ENCODE measurements at places on chromosomes 1 and 21.

- DNase-seq: no peak
Observed at GRCh38 chr1:23618586-23619083, 59.3 kb upstream of the ID3 start.

DNA sequence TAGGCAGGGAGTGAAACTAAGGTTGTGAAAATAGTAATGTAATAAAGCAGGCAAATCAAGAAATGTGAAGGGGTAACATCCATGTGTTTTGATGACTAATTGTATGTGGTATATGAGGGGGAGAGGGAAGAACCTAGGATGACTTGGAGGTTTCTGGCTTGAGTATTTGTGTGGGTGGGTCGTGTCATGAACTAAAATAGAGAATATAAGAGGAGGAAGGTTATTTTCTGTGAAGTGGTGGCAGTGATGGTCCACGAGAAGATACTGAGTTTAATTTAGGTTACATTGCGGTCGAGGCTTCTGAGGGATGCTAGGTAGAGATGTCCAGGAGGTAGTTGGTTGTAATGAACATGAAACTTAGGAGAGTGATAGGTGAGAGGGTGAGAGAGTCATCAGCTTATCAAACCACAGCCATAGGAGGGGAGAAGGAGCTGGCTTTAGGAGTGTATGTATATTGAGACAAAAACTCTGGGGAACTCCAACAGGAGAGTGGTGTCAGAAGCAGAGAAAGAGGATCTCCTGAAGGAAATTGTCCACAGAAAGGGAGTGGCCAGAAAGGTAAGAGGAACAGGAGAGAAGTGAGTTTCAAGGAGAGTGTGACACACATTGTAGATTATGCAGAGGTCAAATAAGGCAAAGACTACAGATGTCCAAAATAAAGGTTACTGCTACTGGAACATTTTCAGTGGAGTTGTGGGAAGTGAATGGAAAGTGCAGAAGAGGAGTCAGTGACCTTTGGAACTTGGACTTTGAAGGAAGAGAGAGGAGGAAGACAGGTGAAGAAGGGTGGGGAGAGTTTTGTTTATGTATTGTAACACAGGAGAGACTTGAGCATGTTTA, 89.0 kb upstream of the MACF1 start:
- DNase-seq: no peak

GRCh38 chr1:176531921-176532897, 69.2 kb downstream of the PAPPA2 start:
- DNase-seq: no peak

GRCh38 chr1:175889848-175890247, 146.5 kb upstream of the TNR start:
- DNase-seq: no peak

DNA sequence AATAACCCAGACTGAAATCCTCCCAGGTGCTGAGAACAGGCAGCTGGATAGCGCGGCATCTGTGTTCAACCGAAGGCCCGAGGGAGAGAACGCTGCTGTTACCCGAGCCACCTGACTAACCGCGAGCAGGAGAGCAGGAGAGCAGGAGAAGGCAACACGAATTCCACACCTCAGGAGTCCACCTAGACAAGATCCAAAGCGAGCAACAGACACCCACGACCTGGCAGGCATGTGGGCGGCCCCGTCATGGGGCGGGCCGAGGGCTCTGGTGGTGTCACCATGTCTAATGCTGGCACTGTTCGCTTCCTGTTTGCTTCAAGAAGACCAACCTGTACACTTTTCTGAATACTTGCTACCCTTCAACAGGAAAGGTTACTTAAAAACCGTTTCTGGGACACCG, 20.9 kb upstream of the SPATC1L start:
- DNase-seq: no peak

DNA sequence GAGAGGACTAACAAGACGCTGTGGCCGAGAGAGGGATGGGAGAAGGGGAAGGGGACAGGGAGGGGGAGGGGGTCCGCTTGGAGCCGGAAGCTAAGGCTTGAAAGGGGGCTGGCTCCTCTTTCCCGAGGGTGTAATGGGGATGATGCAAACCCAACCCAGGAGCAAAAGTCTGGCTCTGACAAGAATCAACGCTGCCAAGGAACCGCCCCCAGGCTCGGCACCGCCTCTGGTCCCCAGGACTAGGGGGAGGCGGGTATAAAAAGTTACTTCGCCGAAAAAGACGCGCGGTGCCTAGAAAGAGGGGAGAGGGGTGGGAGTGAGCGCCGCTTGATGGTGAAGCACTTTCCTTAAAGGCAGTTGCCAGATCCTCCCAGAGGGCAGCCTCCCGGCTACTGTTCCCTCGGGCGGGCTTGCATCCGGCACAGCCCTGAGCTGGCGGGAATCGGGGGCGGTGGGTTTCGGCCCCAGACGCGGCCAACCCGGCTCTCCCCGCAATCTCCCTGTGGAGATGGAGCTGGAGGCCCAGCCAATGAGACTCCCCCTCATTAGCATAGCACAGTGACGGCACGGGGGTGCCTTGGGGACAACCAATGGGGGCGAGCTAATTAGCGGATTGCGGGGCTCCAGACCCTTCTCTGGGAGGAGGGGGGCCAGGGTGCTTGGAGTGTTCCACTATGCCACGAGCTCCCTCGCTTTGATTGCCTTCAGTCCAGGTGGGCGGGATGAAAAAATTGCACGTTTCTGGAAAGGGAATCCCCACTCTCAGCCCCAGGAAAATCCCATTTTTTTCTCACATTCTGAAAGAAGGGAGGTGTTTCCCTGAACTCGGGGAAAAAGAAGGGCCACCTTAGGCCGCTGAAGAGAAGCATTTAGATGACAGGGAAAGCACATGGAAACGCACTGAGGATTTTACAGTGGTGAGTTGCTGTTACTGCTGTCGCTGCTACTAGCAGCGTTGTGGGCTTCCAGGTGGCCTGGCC, at the start of gene KCNT2:
TSS of gene KCNT2 (minus strand) at position 51 of the 980 bp plus-strand sequence. CDS start 131 bp downstream, outside the sequence.
- peak; percentile 97 for DNase-seq

DNA sequence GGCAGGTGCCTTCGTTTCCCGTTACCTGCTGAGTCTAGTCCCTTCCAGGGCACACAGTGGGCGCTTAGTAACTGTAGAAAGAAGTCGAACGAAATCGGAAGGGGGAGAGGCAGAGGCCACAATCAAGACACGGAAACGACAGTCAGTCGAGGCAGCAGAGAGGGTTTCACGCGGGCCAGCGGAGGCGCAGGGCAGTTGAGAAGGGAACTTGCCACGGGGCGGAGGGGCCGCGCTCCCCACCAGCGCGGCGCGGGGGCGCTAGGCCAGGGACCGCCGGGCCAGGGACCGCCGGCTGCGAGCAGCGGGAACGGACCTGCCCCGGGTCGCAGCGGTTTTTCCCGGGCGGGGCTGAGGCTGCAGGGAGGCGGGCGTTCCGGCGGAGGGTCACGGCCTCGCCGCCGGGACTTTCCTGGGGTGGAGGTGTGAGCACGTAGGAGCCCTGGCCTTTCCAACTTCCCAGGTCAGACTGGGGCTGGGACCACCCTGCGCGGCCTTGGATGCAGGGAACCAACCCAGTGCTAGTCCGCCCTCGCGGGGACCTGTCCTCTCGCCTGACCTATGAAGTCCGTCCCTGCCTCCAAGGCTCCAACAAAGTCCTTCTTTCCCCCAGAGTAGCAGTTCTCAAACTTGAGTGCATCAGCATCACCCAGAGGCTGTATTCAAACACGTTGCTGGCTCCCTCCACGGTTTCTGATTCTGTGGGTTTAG, 150.1 kb upstream of the FGGY start:
- peak; percentile 41 for DNase-seq

GRCh38 chr1:18697541-18697940, 66.9 kb downstream of the PAX7 start:
- DNase-seq: no peak

DNA sequence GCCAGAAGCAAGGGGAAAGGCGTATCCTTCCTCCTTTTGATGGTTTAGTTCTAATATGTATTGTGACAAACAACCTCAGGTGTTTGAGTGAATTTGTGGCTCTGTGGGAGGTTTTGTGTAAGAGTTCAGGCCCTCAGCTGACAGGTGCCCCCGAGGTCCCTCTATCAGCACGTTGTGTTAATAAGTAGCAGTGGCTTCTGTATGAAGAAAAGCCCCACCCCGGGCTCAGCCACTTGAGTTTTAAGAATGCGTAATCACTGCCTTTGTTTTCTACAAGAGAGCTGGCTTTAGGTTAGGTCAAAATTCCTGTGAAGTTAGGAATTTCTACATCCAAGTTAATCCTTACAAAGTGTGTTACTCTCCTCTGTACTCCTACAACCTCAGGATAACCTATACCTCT, 92.4 kb upstream of the PGBD5 start:
- no peak for DNase-seq

GRCh38 chr1:163414778-163415177, 93.0 kb downstream of the NUF2 start:
- no peak for DNase-seq

GRCh38 chr1:160777486-160778089, 18.4 kb upstream of the LY9 start:
- peak; percentile 57 for DNase-seq

DNA sequence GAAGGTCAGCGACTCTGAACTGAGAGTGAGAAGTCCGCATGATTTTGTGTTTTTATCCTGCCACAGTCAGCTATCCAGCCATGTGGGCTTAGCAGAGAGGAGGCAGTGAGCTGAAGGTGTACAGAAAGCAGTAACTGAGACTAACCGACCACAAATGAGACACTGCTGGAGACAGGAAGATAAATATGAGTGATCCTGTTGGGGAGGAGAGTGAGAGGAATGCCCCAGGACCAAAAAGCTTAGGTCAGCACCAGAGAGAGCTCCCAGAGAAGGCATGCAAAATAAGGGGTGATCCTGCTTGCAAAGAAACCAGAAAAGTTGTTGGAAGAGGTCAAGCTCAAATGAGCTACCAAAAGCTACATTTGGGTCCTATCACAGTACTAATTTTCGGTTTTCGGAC, 63.7 kb downstream of the HLCS start:
- no peak for DNase-seq

DNA sequence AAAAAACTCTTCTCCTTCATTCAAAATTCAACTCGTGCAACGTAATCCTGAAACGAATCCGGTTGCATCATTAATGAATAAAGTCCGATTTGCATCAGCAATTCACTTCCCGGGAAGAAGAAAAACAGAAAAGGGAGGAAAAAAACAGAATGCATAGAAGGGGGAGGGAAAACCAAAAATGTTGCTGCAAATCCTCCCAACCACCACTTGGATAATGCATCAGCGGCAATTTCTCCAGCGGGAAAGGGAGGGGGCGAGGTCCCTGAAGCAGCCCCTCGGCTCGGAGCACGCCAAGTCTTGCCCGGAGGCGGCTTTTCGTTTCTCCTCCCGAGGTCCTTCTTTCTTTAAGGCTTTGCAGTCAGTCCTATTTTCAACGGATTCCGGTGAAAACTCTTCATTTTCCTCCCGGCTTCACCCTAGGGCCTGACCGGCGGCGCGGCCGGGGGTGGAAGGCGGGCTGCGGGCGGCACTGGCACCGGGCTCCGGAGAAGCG, 723 bp downstream of the CDC42BPA start:
- DNase-seq: peak; percentile 83

DNA sequence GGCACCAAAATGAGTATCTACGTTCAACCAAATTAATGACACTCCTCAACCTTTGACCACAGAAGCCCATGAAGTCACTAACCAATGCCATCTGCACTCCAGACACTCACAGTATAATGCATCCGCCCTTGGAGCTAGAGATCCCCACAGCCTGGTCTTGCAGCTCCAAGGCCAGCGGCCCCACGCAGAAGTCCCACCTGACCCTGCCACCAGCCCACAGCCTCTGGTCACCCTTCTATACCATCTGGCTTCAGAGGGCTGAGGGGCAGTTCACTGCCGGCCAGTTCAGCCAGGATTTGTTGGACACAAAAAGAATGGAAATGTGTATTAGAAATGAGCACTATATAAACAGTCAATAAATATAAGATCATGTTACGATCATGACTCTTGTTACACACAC, 211.2 kb downstream of the RRAGC start:
- no peak for DNase-seq

DNA sequence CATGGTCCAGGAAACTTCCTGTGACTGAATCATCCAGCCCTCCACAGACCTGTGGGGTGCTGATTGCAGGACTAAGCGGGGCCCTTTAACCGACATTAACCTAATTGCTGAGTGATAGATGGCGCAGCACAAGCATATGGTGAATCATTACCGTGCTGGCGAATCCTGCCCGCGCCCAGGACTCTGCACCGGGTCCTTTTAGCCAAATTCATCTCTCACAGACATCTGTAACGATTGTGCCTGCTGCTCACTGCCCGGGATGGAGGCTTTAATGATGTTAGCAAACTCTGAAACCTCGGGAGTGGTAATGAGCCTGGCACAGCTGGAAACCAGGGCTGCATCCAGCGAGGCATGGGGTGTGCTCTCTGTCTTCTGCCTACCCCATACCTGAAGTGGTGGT, 147.3 kb upstream of the CD34 start:
- no peak for DNase-seq

DNA sequence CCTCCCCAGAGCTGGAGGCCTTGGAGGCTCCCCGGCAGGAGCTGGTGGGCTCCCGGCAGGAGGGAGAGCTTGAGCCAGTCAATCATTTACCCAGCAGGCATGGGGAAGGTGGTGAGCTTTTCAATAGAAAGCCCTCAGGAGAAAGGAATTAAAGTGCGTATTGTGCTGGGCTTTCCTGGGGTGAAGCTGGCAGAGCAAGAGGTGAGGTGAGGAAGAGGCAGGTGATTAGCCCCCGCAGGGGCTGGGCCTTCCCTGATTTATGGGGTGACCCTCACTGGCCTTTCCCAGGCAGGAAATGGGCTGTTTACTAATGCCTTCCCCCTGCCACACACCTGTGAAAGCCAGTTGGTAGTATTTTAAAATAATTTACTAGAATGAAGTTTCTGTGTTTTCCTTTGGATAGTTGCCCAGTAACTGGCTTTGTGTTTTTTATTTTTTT, 25.8 kb downstream of the CLDN14 start:
- no peak for DNase-seq

- DNase-seq: peak; percentile 84
Observed at GRCh38 chr1:37752583-37753471, 12.1 kb downstream of the EPHA10 start.

GRCh38 chr1:203440771-203441170, 34.8 kb upstream of the PRELP start:
- DNase-seq: no peak

All from D341Med (cell line).